ENCODE measurements at places on chromosomes 7 and 10.
A peak's percentile ranks its signal among the peaks of the same experiment; 100 is the strongest.

- DNase-seq = no peak
Observed at GRCh38 chr10:24652381-24652957, 71.2 kb downstream of the ARHGAP21 start.

GRCh38 chr10:135132-135600 lies at the start of gene ZMYND11:
ZMYND11 (plus strand) TSS chr10:135455; CDS start chr10:180013, 44,558 bp downstream.
- peak; percentile 30 for DNase-seq

GRCh38 chr10:80260295-80261243 lies 28.9 kb downstream of the MAT1A start:
- DNase-seq = peak; percentile 56

GRCh38 chr10:33215154-33215553 lies 119.3 kb downstream of the NRP1 start:
- DNase-seq = no peak

GRCh38 chr10:5622186-5622960 lies 44.0 kb downstream of the ASB13 start:
- no peak for DNase-seq

DNA sequence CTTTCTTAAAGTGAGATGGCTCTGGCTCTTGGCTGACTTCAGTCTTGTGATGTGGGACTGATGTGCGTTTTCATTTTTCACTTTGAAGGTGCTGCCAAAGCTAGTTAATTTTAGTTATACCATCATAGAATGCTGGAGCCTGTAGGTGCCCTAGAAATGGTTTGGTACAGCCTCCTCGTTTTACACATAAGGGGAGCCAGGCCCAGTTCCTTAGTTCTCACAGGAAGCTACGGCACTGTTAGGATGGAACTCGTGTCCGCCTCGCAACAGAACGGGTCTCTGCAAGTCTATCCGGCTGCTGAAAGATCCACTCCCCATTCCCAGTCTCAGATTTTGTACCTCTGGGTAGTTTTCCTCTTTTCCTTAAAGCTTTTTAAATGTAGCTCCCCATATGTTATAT lies 173.2 kb upstream of the PRPS1L1 start:
- no peak for DNase-seq

DNA sequence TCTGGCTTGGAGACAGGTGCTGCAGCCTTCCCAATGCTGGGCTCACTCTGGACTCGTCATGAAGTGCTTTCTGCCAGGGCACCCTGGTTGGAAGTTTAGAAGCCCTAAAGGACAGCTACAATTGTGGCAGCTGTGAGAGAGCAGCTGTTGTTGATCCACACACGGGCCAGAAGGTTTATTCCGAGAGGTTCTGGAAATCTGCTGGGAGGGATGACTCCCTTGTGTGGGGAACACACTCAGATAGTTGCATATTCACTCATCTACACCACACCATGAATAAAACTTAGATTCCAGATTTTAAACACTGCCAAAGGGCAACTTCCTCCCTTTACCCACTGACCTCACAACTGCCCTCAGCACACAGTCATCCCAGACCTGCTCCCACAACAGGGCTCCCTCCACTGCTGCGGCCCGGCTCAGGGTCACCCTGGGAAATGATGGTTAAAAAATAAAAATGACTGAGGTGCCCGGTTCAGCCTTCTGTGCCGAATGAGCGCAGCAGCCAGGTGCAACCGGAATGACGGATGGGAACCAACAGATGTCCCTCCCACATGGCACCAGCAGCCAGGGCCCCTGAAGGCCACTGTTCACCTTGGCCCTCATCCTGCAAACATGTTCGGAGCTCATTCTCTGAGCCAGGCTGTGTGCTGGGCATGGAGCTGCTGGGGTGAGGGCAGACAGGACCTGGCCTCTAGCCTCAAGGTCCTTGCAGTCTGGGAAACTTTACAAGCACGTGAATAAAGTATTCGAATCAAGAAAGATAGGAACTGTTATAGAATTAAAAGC lies 40.2 kb downstream of the ASB13 start:
- DNase-seq = no peak

DNA sequence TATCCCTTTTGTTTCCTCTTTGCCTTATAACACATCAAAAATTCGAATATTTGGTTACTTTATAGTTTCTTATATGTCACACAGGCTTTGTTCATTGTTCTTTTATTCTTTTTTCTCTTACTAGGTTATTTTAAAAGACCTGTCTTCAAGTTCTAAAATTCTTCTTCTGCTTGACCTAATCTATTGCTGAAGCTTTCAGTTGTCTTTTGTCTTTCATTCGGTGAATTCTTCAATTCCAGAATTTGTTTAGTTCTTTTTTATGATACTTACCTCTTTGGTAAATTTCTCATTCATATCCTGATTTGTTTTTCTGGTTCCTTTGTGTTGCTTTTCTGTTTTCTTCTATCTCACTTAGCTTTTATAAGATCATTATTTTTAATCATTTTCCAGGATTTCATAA lies 188.4 kb downstream of the ZEB1 start:
- DNase-seq = no peak

DNA sequence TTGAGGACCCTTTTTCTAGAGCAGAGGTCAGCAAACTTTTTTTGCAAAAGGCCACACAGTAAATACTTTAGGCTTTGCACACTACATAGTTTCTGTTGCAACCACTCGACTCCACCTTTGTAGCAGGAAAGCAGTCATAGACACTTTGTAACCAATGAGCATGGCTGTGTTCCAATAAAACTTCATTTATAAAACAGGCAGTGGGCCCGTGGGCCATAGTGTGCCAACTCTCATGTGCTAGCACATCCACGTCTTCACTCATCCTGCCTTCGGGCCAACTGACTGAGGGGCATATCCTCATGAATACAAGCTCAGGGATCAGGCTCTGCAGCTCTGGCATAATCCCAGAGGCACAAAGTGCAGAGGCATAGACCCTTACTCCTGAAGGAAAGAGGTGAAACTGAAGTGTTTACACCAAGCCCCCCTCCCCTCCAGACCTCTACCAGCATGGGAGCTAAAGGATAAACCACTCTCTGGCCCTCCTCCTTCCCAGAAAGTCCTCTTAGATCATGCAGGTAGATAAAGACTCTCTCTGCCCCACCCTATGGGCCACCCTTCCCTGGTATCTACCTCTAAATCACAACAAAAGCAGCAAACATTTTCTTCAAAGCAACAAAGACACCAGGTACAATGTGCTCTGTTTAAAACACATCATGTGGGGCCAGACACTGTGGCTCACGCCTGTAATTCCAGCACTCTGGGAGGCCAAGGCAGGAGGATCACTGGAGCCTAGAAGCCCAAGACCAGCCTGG lies 71.0 kb downstream of the DLG5 start:
- DNase-seq = no peak

GRCh38 chr10:90834326-90834725 lies 23.5 kb downstream of the HTR7 start:
- DNase-seq = no peak

GRCh38 chr10:52633266-52633665 lies 139.3 kb downstream of the MBL2 start:
- no peak for DNase-seq

- no peak for DNase-seq
Observed at GRCh38 chr7:135938086-135938485, 39.1 kb downstream of the MTPN start.

- DNase-seq = peak; percentile 21
Observed at GRCh38 chr10:21100871-21101514, 203.9 kb upstream of the NEBL start.

DNA sequence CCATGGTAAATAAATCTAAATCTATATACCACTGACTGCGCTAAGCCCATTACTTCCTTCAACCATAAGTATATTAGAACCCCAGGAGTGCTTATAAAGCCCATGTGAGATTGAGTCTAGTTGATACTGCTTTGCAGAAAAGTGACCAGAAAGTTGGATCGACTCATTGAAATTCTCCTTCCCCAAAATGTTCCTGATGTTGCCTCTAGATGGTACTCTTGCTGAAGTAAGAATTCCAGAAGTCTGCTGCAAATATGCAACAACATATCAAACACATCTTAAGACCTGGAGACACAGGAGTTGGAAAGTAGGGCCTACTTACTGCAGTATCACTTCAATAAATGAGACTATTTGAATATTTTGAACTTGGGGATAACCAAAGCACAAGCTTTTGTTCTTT lies 550.8 kb downstream of the IPMK start:
- DNase-seq = peak; percentile 17

DNA sequence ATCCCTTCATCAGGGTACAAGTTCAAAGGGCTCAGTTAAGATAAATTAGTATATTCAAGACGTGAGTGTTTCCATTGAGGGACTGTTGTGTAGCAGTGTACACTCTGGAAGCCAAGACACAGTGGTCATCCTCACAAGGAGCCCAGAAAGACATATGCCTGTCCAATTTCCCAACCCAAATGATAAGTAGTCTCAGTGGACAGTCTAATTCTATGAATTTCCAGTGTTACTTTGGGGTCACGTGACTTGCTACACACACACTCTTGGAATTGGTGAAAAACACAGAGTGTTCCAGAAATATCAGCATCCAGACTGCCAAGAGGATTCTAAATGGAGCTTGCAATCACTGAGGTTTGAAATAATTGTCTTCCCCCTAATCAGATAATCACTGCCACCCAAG lies 365.1 kb downstream of the WDR11 start:
- no peak for DNase-seq

GRCh38 chr10:96690755-96691730 lies 29.3 kb downstream of the PIK3AP1 start:
- no peak for DNase-seq

GRCh38 chr10:23157691-23158369 lies 34.3 kb upstream of the PTF1A start:
- DNase-seq = peak; percentile 55

DNA sequence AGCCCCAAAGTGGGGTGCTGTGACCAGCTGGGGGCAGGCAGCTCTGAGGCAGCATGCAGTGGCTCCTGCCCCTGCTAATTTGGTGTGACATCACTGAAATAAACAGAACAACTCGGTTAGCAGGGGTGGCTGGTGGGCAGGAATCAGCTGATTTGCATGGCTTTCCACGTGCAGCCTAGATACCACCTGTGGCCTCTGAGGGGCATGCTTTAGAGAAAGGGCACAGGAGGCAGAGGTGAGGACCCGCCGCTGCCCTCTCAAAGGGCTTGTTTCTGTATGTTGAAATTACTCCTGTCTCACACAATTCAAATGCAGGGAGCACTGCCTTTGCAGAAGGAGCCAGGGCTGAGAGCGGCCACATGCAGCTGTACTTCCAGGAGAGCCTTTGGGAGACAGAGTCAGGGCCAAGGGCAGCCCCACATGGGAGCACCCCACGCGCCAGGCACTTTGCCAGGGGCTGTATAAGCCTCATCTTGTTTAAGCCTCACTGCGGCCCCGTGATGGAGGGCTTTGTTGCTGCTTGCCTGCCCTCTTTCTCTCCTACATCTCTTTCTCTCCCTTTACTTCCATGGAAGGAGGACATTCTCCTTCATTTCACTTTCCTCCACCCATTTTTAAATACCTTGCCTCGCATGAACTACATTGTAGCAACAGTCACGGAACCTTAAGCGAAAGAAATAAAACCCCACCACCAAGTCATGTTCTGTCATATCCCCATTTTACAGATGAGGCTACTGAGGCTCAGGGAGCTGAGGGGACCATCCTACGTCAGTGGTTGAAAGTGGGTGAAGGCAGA lies 137.7 kb downstream of the ZMIZ1 start:
- no peak for DNase-seq

DNA sequence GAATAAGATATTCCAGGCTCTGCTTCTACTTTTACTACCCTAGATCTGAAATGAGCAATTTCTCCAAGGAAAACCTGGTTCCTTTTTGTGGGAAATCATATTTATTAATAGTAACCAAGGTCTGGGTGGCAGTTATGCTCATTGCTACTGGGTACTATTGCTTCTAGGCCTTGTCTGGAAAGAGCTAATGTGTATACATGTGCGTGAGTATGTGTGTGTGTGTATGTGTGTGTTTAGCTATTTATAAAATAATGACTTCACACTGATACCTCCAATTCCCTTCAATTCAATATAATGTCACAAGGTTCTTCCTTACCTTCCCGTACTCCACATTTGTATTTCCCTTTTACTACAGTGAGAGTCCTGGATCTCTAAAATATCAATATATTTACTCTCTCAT lies 26.0 kb upstream of the PLCE1 start:
- DNase-seq = no peak

DNA sequence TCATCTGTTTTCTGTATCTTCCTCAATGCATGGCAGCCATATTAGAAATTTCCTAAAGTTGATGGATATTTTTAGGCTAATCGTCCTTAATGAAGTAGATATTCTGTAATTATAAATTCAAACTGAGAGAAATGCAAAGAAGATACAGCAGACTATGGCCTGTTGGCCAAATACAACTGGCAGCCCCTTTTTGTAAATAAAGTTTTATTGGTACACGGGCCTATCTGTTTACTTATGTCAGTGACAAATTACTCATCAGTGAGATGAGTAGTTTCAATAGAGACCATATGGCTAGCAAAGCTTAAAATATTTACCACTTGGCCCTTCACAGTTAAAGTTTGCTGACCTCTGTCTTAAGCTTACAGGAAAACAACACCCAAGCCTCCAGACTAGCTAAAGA lies 112.3 kb downstream of the HTR7 start:
- no peak for DNase-seq

- DNase-seq = no peak
Observed at GRCh38 chr7:34070511-34071323, 165.4 kb downstream of the BMPER start.

- DNase-seq = peak; percentile 26
Observed at GRCh38 chr10:97764519-97764931, 7.3 kb downstream of the SFRP5 start.

DNA sequence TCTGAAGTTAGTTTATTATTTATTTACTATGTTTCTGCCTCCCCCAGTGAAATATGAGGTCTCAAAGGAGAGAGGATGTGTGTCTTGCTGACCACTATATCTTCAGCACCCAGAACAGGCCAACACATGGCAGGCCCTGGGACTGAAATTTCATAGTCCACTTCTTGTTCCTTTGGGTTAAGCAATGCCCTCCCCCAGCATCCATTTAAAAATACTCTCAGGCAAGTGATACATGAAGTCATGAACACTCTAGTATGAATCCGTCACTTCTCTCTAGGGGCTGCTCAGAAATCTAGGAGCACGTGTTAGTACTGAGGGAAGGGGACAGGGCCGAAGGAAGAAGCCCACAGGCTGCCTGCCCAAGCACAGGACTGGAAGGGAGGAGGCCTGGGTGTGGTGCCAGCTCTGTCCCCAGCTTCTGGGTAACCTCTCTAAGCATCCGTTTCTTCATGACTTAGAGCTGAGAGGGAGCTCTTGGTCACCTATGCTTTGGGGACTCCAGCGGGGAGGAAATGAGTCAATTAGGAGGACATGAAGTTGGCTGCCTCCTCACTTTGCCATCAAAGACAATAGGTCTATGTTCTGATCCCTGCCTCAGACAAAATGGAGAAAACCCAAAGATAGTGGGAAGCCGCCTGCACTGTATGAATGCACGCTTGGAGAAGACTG lies 119.2 kb downstream of the KCNMA1 start:
- no peak for DNase-seq

- no peak for DNase-seq
Observed at GRCh38 chr7:23475576-23475839, 5.2 kb upstream of the IGF2BP3 start.

- no peak for DNase-seq
Observed at GRCh38 chr7:52450816-52451215, 584.6 kb upstream of the POM121L12 start.

GRCh38 chr10:127013691-127014473 lies 108.7 kb downstream of the DOCK1 start:
- DNase-seq = no peak

- no peak for DNase-seq
Observed at GRCh38 chr7:64879800-64880199, 23.3 kb upstream of the ZNF273 start.
